ENCODE measurements at places on chromosomes 12 and 14.

- no peak for DNase-seq
Measured at GRCh38 chr12:2857576-2857975, 737 bp upstream of the TEX52 start.

DNA sequence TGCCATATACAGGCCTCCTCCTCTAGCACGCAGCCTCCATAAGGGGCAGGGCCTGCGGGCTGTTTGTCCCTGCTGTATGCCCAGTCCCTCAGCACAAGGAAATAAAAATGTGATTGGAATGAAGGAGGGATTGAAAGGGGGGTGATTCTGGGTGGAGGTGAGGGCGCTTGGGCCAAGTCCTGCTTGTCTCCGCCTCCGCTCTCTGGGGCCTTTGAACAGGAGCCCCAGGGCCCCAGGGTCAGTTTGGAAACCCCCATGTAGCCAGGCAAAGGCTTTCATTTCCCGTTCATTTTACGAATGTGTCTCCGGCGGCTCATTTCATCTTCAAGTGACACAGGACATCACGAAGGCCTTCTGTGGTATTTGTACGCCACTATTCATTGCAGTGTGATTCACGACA, 4.5 kb upstream of the CACNA2D4 start:
- no peak for DNase-seq

- no peak for DNase-seq
Measured at GRCh38 chr12:104877103-104877705, 80.9 kb downstream of the SLC41A2 start.

GRCh38 chr14:52551696-52552062, 626 bp downstream of the TXNDC16 start:
- DNase-seq, result no peak

Measured in GM12891 (cell line).